Pancreas (tissue), 10 donors: ENCODE measurements at places on chromosomes 5 and 9. TPM values are rescaled to one million over a fixed set of nuclear protein-coding genes. Genes with fewer than 3 reads are reported as not detected.

DNA sequence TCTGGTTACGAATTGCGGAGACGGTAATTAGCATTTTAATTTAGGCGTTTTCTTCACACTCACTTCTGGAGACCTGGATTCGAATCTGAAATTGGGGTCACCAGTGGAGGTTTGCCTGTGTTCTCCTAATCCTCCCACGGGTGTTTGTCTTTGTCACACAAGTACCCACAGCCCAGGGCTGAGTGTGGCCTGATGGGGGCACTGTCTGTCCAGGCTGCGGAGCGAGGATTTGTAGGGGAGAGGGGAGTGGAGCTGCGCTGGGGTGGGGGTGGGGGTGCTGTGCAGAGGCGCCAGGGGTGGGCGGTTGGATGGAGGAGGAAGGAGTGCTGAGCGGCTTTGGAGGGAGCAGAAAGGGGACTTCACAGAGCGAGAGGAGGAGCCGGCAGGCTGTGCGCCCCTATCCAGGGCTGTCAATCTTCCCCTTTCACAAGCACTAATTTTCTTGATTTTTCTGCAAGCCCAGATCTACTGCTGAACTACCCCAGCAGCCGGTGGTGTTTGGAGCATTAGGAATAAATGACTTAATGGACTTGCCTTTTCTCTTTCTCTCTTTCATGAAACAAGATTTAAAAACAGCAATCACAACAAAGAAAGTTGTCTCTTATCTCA lies 53.1 kb downstream of the TSPAN17 start:
- DNase-seq: no peak

DNA sequence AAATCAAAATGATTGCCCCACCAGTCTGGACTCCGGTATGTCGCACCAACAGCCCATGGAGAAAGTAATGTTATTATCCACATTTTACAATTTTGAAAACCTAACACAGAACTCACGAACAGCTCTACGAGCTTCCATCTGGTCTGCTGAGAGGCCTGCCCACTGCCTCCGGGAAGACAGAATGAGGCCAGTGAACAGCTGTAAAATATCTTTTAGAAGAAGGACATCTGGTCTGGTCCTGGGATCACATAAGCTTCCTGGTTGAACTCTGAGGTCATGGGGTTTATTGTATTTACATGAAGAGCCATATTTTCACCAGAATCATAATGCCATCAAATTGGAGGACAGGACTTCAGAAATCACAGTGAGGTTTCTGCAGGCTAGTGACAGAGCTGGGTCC lies 89.0 kb downstream of the FRMD3 start:
- no peak for DNase-seq

DNA sequence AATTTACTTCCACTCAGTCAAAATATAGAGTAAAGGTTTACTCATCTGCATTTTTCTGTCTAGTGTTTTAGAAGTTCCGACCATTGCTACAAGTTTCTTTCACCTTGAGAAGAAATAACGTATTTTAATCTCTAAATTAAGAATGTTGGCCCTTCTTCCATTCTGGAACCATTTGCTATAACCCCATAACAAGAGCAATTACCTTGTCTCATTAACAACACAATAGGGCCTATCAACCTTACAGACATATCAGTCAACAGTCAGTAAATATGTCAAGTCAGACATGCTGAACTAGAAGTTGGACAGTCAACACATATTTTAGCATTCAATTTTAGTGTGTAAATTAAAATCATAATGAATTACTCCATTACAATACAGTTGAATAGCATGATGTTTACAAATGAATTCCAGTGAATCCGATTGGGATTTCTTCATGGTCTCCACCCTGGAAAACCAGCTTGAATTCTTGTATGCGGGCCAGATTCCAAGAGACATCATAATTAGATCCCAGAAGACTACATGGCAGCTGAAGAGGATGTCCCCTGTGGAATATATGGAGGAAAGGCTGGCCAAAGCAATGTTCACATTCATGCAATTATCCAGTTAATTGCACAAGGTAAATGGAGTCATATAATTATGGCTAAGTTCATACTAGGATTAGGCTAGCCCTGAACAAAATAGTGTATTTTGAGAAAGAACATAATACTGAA lies 196.2 kb upstream of the TARS1 start:
- DNase-seq: no peak

DNA sequence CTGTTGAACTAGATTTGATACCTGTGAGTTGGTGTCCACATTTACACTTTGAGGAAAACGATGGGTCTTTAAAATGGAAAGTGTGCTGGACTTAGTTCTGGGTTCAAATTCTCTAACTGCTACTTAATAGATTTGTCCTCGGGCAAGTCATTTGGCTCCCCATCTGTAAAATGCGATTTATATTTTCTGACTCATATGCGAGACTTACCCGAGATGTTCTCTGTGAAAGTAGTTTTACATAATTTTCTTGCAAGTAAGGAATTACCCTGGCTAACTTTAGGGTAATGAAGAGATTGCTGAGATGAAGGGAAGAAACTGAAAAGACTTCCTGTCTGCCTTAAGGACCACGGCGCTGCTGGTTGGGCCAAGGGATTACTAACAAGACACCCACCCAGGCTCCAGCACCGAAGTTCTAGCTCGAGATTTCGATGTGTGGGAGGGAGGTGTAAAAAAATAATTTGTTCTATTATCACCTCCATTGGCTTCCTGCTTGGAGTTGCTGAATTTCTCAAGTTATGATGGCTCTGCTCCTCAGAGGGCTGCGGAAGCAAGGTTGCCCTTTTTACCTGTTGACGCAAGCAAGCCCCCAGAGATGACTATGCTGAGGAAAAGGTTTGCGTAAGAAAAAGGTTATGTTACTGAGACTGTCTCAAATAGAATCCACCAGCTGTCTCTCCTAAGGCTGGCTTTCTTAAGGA lies 24.1 kb downstream of the PCSK1 start:
- DNase-seq: no peak

DNA sequence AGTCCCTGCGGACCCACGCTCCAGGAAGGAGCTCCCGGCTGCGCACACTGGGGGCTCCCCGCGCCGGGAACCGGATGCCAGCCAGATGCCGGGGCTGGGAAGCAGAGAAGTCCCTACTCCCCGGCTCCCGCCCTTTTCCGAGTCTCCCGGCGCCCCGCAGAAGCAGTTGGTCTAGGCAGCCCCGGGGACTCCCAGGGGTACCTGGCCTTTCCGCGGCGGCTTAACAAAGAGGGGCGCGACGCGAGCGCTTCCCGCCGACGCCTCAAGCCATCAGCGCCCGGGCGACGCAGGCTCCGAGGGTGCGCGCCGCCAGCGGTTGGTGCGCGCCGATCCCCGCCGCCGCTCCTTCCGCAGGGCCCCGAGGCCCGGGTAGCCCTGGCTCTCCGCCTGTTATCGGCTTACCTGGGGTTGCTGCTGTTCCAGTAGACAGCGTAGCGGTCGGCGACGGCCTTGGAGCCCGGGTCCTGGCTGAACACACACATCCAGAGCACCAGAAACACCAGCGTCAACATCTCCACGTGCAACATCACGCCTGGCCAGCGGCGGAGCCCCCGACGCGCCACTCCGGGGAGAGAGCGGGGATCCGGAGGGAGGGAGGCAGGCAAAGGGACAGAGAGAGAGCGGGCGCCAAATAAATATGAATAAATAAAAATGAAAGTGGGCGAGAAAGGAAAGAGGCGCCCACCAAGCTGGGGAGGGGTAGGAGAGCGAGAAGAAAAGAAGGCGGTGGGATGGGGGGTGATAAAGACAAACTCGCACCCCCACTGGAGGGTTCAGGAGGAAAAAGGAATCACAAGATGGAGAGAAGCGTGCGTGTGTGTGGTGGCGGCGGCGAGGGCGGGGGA lies 428 bp downstream of the EFNA5 start:
- peak; percentile 74 for DNase-seq

- DNase-seq: peak; percentile 41
Measured at GRCh38 chr9:38371495-38371894, 21.0 kb upstream of the ALDH1B1 start.

DNA sequence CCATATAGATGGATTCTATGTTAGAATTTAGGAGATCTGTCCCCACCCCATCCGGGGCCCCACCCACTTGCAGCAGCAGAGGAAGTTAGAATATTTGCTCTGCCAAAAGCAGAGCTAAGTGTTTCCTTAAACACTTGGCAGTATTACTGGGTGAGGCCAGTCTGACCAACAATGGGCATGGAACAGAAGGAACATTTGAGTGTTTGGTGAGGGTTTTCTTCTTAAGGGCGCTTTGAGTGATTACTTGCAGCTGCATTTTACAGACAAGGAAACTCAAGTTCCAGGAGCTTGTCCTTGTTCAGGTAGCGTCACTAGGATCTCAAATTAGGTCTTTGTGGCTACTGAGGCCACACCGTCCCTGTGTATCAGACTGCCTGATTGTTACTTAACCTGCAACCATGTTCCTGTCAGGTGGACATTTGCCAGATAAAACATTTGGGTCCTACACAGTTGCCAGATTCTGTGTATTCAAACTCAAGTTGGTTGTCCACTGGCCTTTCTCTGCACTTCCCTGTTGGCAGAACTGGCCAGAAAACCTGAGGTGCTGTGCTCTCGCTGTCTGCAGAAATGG lies 59.3 kb downstream of the SLC46A2 start:
- DNase-seq: no peak

DNA sequence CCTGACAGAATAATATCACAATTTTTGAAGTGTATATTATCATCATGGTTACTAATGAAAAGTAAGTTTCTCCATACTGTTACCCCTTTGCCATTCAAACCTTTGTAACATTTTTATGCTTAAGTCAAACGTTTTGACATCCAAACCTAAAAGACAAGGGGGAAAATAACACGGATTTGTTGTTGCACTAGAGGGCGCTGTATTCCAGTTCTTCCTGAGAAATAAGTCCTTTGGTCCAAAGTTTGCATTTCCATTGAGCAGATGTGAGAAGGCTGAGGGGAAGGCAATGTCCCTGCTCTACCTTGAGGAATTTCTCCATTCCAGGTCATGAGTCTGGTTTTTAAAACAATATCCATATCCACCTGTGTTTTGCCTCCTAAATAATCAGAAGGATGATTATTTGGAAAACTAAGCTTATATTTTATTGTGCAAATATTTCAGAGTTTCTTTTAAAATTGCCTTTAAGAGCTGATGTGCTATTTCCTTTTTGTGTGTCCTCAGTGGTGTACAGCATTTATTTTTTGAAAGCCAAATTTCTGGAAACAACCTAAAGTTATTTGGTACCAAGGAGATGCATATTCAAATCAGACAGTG lies 9.7 kb downstream of the LECT2 start:
- peak; percentile 48 for DNase-seq

- no peak for DNase-seq
Measured at GRCh38 chr5:153399595-153399994, 90.9 kb upstream of the GRIA1 start.

- no peak for DNase-seq
Measured at GRCh38 chr9:96478829-96479371, 28.9 kb downstream of the HABP4 start.

- no peak for DNase-seq
Measured at GRCh38 chr5:133713751-133714150, 101.4 kb upstream of the FSTL4 start.

GRCh38 chr5:117487556-117487955 lies 912.9 kb upstream of the SEMA6A start:
- DNase-seq: no peak

DNA sequence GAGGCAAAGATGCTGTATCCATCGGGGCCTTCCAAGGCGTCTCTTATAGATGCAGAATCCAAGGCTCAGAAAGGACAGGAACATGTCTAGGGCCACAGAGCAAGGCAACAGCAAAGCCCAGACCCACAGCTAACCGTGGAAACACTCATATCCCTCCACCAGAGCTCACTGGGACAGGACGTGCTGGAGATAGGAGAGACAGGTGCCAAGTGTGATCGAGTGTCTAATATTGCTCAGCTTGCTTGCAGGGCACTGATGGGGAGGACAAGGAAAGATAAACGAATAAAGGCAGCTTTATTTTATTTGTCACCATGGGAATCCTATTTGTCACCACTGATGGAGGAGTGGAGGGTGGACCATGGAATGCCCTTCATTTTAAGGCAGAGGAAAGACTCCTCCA lies 44.0 kb upstream of the AKNA start:
- DNase-seq: no peak

DNA sequence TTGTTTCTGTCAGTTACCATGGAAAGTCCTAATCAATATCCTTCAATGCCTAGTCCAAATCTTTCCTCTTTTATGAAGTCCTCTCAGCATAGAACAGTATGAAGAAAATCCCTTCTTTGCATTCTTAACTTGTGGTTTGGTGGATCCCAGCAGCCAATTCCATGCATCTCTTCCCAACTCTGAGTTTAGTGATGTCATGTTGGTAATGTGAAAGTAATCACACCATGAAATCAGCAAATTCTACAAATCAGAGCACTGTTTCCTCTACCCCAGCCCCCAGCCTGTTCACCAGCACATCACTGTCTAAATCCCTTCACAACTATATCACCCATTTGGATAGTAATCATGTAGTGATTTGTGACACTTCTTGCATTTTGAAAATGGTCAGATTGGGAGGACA lies 4.7 kb upstream of the C1QTNF2 start:
- no peak for DNase-seq

- no peak for DNase-seq
Measured at GRCh38 chr9:100082782-100083181, 16.0 kb downstream of the ERP44 start.

DNA sequence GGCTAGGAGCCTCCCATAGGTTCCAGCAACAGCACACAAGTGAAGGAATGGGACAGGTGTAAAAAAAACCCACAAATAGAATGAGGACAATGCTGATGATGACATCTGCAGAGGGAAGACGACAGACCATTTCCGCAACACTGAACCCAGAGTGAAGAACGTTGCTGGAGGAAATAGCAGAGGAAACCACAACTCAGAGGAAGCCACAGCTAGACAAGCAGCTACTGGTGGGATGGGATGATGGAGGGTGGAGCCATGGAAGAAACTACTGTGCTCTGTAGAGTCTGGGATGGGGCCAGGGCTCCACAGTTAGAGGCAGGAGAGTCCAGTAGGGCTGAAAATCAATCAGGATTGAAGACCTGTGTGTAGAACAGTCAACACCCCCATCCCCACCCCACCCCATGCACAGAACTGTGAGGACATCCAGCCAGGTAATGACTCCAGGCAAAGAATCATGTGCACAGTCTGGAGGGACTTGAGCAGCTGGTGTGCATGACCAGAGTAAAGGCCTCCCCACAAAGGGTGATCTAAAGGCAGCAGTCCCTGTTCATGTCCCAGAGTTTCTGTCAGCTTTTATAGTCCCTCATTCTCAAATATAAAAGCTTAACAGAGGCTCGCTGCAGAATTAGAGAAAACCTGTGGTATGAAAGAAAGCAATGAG lies 65.2 kb upstream of the SPIN1 start:
- no peak for DNase-seq

DNA sequence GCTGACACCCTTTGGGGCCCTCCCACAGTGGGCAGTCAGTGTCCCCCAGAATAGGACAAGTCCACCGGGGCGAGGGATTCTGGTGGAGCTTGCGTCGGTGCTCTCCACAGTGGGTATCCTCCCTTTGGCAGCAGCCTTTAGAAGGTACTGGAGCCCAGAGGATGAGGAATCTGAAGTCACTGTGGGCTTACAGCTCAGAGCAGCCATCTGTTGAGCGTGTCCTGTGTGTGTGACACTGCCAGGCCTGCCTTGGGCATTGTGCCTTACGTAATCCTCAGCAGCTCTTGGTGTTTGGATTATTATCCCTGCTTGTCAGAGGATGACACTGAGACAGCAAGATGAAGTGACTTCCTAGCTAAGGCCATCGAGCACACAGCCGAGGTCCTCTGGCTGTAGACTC lies 12.6 kb downstream of the URM1 start:
- no peak for DNase-seq

GRCh38 chr9:89920131-89920530 lies 315.3 kb downstream of the GADD45G start:
- DNase-seq: no peak

The CLPTM1L gene
- total RNA-seq: 63.0 TPM

The MYO10 gene
- total RNA-seq: 40.2 TPM

The HMMR gene
- total RNA-seq: not detected

The GPR150 gene
- total RNA-seq: 0.84 TPM

The FOXD4L3 gene
- total RNA-seq: 0.22 TPM

The ROPN1L gene
- total RNA-seq: 1.9 TPM
